ENCODE measurements at places on chromosomes 5 and 9.
A peak's percentile ranks its signal among the peaks of the same experiment; 100 is the strongest.

DNA sequence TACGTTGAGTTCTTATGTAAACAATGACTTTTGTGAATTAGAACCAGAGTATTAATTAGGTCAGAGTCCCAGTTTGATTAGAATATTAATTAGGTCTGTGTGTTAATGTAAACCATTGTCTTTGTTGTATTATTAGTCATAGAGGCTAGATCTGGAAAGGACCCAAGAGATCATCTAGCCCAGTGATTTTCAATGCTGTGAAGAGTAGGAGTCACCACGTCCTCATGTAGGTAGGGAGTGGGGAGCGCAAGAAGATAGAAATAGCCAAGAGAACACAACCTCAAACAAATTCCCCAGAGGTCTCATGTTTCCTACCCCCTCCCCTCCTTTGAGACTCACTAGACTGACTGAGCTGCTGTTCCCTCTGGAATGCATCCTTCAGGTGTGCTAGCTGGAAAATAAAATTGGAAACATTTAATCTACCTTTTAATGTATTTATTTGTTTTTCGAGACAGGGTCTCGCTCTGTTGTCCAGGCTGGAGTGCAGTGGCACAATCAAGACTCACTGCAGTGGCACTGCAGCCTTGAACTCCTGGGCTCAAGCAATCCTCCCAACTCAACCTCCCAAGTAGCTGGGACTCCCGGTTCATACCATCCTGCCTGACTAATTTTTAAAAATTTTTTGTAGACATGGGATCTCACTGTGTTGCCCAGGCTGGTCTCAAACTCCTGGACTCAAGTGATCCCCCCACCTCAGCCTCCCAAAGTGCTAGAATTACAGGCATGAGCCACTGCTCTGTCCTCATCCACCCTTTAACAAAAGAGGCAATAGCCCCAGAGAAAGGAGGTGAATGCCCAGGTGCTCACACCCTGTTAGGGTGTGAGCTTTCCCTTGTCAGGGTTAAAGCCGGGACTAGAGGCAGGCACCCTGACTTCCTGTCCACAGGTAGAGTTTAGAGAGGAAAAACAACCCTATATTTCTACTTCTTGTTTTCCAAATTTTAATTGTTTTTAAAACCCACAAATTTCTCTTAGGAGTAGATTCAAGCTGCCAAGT is 92.9 kb downstream of the INIP start:
- DNase-seq, result no peak

GRCh38 chr9:9950813-9951212 is 662.0 kb downstream of the PTPRD start:
- DNase-seq, result no peak

DNA sequence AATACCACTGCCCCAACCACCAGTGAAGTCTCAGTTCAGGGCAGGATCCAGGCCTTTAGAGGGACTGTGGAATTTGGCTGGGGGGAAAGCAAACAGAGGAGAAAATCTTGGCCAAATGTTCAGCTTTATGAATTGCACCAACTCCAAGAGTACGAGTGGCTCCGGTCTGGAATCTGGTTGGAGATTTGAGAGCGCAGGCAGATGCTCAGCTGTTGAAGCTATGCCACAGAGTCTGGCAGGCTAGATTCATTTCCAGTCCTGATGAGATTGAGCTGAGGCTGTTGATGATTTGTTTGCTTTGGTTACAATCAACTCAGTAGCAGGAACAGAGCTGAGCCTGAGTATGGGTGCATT is 9.1 kb upstream of the HSPB3 start:
- no peak for DNase-seq

GRCh38 chr9:18675332-18675731 is 201.4 kb downstream of the ADAMTSL1 start:
- DNase-seq, result no peak

GRCh38 chr9:134061688-134062371 is 6.0 kb downstream of the BRD3 start:
- peak; percentile 56 for DNase-seq

DNA sequence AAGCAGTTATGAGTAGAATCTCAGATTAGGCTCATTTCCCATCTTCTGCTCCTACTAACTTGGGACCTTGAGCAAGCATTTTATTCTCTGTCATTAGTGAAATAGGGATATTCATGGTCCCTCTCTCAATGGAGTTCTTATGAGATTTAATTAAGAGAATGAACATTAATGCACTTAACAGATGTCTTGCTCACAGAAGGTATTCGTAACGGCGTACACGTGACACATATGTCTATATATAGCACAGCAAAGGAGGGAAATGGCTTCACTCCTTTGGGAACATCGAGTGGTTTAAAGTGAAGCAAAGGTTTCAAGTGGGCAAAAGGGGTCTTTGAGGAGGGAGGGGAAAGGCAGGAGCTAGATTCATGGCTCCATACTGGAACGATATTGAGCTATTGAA is 24.6 kb downstream of the KDM4C start:
- DNase-seq, result no peak

DNA sequence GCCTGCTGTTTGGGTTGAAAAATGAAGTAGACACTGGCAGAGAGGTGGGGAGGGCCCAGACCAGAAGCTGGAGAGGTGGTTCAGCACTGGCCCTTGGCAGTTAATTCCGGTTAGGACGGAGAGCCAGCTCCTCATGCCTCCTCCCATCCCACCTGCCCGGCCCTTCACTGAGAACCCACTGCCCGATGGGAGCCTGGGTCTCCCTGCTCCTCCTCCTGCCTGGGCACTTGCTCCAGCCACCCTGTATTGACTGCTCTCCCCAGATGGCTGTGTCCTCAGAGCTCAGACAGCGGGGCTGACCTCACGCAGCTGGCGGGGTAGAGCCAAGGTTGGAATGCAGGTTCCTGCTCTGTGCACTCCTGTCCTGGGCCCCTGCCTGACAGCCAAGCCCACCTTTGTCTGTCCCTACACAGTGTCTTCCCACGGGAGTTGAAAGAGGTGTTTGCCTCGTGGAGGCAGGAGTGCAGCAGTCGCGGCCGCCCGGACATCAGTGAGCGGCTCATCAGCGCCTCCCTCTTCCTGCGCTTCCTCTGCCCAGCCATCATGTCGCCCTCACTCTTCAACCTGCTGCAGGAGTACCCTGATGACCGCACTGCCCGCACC is 114.7 kb downstream of the DAB2IP start:
- DNase-seq, result no peak

DNA sequence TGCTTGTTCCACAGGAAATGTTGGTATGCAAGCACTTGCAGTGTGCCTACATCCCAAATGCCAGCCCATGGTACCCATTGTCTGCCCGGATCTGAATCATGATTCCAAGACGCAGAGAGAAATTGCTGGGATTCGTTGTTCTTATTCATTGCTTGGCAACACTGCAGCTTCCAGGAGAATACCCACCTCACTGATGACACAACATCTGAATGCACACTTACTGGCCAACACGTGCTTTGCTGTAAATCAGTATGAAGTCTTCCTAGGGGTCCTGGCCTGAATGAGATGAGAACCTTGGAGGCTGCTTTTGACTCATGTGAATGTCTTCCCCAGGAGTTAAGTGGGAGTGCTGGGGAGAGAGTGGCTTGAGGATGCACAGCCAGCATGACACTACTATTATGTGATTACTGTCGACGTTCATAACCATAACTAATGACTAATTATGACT is 11.6 kb downstream of the SRD5A1 start:
- DNase-seq, result no peak

GRCh38 chr9:82410866-82411265 is 422.3 kb downstream of the SPATA31D1 start:
- no peak for DNase-seq

GRCh38 chr5:147708708-147709107 is 73.8 kb downstream of the JAKMIP2 start:
- DNase-seq, result no peak

- DNase-seq, result no peak
These were observed 193.8 kb downstream of the CSNK1G3 start for GRCh38 chr5:123705741-123706140.

DNA sequence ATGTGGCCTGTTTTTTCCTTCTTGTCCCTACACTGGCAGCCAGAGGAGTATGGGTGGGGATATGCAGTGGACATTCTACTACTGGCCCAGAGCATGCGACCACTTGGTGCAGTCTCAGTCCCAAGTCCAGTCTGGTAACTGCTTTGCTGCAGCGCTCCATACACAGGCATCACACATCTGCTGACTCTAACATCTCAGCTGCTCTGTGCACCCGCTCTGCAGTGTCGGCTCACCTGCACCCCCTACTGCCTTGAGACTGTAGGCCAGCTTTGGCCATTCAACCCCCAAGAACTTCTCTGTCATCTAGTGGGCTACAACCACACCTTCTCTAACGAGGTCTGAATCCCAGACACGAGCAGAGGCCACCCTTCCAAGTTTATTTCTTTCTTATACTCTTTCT is 46.4 kb upstream of the SLCO6A1 start:
- peak; percentile 6 for DNase-seq

- no peak for DNase-seq
These were observed 33.2 kb upstream of the PCDHB1 start for GRCh38 chr5:141017943-141018342.

DNA sequence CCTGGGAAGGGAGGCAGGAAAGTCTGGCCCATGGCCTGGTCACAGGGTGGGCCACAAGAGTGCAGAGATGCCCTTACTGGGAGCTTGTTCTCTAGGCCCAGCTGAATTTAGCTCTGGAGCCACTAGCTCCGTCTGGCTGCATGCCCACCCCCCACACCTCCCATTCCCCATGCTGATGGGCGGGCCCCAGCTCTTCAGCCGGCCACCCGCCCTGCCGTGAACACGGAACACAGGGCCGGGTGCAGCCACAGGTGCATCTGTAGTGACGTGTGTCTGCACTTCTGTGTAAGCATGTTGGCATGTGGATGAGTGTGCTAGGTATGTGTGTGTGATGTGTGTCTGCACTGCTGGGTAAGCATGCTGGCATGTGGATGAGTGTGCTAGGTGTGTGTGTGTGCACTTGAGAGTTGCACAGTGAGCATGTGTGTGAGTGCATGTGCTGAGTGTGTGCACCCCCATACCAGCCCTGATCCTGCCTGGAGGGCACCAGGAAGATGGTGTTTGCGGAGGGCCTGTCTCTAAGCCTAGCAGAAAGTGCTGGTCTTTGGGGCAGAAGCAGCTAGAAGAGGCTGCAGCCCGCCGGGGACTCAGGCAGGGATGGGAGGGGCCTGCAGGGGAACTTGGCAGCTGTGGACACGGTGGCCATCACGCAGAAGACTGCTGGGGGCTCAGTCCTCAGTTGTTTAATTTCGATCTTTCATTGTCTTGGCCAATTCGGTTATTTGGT is 136.4 kb downstream of the CACNA1B start:
- DNase-seq, result no peak

DNA sequence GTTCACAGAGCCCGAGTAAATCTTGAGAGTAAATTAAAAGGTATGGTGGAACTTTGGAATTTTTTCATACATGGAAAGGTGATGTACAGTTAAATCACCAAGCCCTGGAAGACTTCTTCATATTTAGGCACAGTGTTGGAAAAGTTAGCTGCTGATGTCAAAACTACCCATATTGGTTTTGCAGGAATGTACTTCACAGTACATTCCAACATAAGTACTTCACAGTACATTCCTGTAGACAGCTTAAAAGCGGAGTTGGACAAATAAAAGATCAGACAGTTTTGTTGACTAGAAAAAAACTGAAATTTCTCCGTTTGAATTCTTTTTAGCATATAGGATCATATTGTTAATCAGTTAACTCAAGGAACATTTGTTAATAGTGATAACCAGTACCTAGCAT is 1.8 kb downstream of the RANBP17 start:
- no peak for DNase-seq

- DNase-seq, result peak; percentile 53
These were observed 128.6 kb downstream of the PJA2 start for GRCh38 chr5:109281136-109281690.

Measured in body of pancreas (tissue), 4 donors.